Cerebellar nuclear complex (tissue), 1 donor: ENCODE measurements at places on chromosomes 3 and 15.

DNA sequence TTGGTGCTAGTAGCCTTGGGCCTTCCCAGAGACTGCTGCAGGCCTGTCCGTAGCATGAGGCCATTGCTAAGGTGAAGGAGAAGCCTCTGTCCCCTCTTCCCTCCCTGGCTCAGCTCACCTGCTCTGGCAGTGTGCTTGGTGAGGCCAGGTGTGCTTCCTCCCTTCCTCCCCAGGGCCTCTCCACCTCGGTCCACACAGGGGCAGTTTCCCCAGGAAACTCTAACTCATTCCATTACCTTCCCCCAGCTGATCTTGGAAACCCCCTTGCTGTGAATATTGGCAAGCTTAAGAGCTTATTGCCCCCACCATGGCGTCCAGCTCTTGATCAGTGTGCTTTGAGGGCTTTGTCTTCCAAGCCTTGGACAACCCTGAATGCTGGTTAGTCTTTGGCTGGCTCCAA, 52.7 kb downstream of the ZNF445 start:
- no peak for DNase-seq

DNA sequence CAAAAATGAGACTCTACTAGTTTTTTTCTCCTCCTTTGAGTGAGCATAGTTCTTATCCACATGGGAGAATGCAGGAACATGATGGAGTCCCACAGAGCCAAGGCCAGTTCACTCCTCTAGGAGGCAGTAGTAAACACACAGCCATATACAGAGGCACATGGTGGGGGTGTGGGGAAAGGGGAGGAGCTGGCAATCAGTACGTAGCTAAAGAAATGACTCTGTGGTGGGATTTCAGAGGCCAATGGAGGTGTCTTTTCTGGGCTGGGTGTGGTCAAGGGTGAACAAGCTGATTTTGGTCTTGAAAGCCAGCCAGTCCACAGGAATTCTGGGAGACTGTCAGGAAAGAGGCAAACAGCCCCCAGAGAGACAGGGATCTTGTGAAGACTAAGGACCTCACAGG, 6.6 kb upstream of the RAB11A start:
- DNase-seq: no peak

DNA sequence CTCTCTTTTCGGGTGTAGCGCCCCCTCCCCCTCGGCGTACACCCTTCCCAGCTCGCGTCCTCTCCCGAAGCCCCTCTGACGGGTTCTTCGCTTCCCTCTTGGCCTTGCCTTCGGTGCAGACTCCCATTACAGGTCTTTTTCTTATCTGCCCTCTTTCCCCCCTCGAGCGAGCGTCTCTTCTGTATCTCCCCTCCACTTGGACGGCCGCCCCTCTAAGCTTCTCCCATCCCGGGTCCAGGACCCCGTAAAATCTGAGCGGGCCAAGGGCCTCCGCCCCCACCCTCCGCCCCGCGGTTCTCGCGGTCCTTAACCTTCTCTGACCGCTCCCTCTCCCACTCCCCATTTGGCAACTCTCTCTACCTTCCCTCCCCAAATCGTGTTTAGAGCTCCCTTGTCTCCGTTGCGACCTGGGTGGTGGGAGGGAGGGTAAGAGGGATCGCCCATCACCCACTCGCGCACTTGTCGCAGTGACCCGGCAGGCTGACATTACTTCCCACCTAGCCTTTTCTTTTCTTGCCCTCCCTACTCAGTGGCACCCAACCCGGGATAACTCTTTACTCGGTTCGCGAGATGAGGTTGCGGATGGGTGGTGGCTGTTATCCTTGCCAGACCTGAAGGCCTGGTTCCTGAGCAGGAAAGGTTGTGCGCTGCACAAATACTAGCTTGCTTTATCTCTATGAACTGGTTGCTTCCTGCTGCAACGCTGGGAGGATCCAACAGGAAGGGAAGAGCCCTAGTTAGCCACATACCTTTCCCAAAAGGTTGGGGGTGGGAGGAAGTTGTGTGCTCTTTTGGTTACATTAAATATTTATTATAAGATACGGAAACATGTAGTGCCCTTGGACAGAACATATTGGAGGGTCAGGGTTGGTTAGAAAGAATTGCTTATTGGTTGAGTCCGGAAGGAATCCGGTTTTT, 922 bp downstream of the RAB11A start:
- DNase-seq: no peak

DNA sequence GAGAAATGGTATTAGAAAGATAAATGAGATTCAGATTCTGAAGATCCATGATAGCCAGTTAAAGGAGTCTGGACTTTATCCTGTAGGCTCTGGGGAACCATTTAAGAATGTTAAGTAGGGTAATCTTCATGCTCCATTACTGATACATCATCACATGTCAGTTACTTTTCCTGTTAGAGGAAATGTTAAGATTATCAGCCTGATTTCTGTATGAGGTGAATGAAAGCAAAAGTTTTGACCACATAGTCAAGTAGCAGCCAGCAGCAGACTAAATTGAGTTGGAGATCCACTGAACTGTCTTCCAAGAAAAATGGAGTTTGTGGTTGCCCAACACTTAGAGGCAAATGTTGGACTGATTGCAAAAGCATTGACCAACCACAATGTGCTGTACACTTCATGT, 4.7 kb upstream of the COPB2 start:
- no peak for DNase-seq

GRCh38 chr3:128229106-128229857, 76.0 kb downstream of the EEFSEC start:
- DNase-seq: no peak

DNA sequence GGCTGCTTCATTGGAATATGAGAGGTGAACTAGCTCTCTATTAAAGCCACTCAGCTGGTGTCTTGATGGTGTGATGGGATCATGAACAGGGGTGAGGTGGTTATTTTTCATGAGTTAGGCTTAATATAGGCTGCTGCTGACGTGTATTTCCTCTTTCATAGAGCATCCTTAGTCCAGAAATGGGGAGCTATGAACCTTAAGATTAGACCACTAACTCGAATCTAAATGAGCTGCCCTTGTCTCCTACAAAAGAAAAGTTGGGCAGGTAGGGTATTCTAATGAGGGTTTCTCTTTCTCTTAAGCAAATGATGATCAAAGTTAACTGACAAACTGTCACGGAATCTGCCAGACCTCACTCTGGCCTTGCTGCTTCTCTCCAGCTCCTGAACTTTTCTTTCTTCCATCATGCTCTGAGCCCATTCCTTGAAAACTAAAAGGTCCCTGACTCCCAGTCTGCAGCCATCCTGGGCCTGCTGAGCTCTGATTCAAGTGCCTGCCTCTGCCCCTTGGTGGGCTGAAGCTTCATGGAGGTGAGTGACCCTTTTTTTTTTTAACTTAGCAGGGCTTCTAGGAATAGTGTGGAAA, at the start of gene TRIM69:
TSS of gene TRIM69 (plus strand) at position 348 of the 585 bp plus-strand sequence. CDS start at position 525, 177 bp downstream.
- no peak for DNase-seq

GRCh38 chr3:99720985-99721632, 82.7 kb downstream of the COL8A1 start:
- no peak for DNase-seq
